ENCODE measurements at places on chromosomes 12 and 14. TPM values are rescaled to one million over a fixed set of nuclear protein-coding genes. Genes with fewer than 3 reads are reported as not detected.

DNA sequence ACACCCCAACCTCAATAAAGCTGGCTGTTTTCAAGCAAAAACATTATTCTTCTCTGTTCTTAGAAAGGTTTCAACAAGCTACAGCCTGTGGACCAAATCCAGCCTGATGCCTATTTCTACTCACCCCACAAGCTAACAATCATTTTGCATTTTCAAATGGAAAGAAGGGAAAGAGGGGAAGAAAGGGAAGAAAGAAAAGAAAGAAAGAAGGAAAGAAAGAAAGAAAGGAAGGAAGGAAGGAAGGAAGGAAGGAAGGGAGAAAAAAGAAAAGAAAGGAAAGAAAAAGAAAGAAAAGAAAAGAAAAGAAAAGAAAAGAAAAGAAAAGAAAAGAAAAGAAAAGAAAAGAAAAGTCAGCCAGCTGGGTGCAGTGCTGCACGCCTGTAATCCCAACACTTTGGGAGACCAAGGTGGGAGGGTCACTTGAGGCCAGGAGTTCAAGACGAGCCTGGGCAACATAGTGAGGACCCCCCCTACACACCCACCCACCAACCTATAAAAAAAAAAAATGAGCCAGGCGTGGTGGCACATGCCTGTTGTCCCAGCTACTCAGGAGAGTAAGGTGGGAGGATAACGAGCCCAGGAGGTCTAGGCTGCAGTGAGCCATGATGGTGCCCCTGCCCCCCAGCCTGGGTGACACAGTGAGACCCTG is 26.3 kb downstream of the SCARB1 start:
- DNase-seq: no peak

- peak; percentile 84 for DNase-seq
These were observed 13.9 kb upstream of the LRTM2 start for GRCh38 chr12:1806301-1807086.

GRCh38 chr14:63248211-63248610 is 44.0 kb downstream of the RHOJ start:
- no peak for DNase-seq

- no peak for DNase-seq
These were observed 516.8 kb downstream of the NOVA1 start for GRCh38 chr14:26081043-26081442.

GARIN6 gene
- total RNA-seq: not detected
